Tibial artery (tissue), 4 donors: ENCODE measurements at places on chromosomes 5 and 9.
A peak's percentile ranks its signal among the peaks of the same experiment; 100 is the strongest.

DNA sequence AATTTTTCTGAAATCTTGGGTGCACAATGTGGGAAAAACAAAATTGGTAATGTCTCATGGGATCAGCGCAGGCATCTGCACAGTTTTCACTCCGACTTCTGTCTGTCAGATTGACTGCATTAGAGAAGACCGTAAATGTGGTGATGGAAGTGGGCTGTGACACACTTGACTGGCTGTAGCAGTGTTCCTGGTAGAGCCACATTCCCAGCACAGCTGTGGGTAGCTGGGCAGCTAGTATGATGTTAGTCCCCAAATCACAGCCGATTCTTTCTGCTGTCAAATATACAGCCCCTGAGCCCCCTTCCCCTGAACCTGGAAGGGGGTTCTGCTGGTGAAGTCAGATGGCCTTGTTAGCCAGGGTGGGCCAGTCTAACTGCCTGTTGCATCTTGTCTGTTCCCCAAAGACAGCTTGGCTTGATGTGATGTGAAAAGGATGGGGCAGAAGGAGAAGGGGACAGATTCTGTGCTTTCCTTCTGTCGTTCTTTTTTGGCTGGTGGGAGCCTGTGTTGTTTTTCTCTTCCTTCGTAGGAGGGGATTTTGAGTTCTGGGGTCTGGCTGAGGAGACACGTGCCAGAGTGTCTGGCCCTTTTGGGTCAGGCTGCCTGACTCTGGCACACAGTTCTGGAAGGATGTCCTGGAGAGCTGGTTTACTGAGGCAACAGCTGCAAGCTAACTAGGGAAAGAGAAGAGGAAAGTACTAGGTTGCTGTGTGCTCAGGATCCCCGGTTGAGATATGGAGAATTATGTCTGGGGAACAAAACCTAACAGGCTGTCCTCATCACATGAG, 66.4 kb upstream of the SPRY4 start:
- no peaks in the 10 kb centered on the region for H3K36me3 ChIP-seq
- no peak for DNase-seq
- H3K4me1 ChIP-seq = peaks cover 10% of the 10 kb centered on the region
- H3K4me3 ChIP-seq = no peak overlapping the region
- H3K27ac ChIP-seq = no peak overlapping the region

GRCh38 chr5:5089895-5090649, 50.1 kb upstream of the ADAMTS16 start:
- no peaks in the 10 kb centered on the region for H3K27me3 ChIP-seq
- H3K4me1 ChIP-seq = no peaks in the 10 kb centered on the region
- DNase-seq = no peak
- H3K4me3 ChIP-seq = no peak overlapping the region
- no peaks in the 10 kb centered on the region for H3K36me3 ChIP-seq
- no peak overlapping the region for H3K27ac ChIP-seq

GRCh38 chr9:75111019-75111622, 22.8 kb downstream of the OSTF1 start:
- H3K27ac ChIP-seq = no peak overlapping the region
- no peak for DNase-seq
- no peaks in the 10 kb centered on the region for H3K27me3 ChIP-seq
- peaks cover 2% of the 10 kb centered on the region for H3K4me1 ChIP-seq
- H3K4me3 ChIP-seq = no peak overlapping the region

DNA sequence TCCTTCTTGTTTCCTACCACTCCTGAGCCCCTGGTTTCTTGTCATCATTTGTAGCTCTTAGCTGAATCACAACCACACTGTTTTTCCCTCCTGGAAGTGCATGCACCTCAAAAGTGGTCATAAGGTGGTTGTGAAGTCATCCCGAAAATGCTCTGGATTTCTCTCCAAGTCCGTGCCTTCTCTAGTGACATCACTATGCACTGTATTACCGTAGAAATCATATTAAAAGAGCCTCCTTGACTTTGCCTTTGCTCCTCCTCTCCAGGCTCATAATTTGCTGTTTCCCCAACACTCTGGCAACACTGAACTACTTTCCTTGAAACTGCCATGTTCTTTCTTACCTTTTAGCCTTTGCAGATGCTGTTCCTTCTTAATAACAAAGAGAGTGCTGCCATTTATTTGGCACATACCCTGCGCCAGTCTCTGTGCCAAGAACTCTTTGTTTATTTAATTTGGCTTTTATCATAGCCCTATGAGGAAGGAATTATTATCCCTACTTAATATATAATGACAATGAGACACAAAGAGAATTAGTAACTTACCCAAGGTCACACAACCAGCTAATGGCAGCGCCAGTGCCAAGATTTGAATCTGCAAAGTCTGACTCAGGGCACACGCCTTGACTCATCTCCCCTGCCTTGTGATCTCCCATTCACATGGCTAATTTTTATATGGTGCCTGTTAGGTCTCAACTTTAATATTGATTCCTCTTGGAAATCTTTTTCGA, 115.4 kb downstream of the KIF4B start:
- no peaks in the 10 kb centered on the region for H3K4me1 ChIP-seq
- no peak overlapping the region for H3K4me3 ChIP-seq
- no peaks in the 10 kb centered on the region for H3K27me3 ChIP-seq
- no peak overlapping the region for H3K27ac ChIP-seq
- no peaks in the 10 kb centered on the region for H3K36me3 ChIP-seq

- no peaks in the 10 kb centered on the region for H3K36me3 ChIP-seq
- H3K27me3 ChIP-seq = no peaks in the 10 kb centered on the region
- no peak overlapping the region for H3K4me3 ChIP-seq
Measured at GRCh38 chr5:115386657-115387056, 90.2 kb upstream of the CCDC112 start.

DNA sequence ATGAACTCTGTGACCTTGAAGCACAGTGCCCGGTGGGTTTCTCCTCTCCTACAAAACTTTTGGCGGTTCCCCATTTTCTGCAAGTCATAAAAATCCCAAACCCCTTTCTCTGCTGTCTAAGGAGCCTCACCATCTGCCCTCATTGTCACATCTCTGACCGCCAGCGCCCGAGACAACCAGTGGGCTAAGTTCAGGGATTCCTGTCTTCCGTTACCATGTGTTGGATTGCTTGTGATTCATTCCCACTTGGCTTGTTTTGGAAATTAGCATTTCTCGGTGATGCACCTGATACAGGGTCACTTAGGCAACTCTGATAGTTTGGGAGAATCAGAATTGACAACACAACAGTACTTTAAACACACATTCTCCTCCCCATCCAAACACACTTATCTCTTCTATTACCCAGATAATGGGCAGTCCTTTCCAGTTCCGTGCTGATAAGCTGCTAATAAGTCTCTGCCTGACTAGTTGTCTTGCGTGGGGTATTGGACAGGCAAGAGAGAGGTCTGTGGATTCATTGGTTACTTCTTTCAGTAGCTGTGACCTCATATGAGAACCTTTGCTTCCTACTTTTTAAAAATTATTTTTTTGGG, 70.0 kb upstream of the KLF4 start:
- no peaks in the 10 kb centered on the region for H3K36me3 ChIP-seq
- no peak for DNase-seq
- H3K4me3 ChIP-seq = no peak overlapping the region
- no peaks in the 10 kb centered on the region for H3K4me1 ChIP-seq
- no peak overlapping the region for H3K27ac ChIP-seq

GRCh38 chr5:60945813-60946187, 795 bp downstream of the NDUFAF2 start:
- no peaks in the 10 kb centered on the region for H3K27me3 ChIP-seq
- H3K4me3 ChIP-seq = peak overlapping the region; percentile 86
- peak overlapping the region; percentile 78 for H3K27ac ChIP-seq
- peak; percentile 69 for DNase-seq
- peaks cover 20% of the 10 kb centered on the region for H3K4me1 ChIP-seq
- H3K36me3 ChIP-seq = no peaks in the 10 kb centered on the region

GRCh38 chr5:83973925-83974815, 253.5 kb upstream of the HAPLN1 start:
- H3K27me3 ChIP-seq = no peaks in the 10 kb centered on the region
- H3K27ac ChIP-seq = no peak overlapping the region
- no peaks in the 10 kb centered on the region for H3K4me1 ChIP-seq
- H3K4me3 ChIP-seq = no peak overlapping the region
- H3K36me3 ChIP-seq = no peaks in the 10 kb centered on the region

GRCh38 chr5:137605411-137605810, 106.3 kb upstream of the SPOCK1 start:
- H3K4me3 ChIP-seq = no peak overlapping the region
- no peak overlapping the region for H3K27ac ChIP-seq
- H3K27me3 ChIP-seq = no peaks in the 10 kb centered on the region
- H3K36me3 ChIP-seq = no peaks in the 10 kb centered on the region
- no peaks in the 10 kb centered on the region for H3K4me1 ChIP-seq

- H3K27ac ChIP-seq = no peak overlapping the region
- H3K27me3 ChIP-seq = no peaks in the 10 kb centered on the region
- no peak overlapping the region for H3K4me3 ChIP-seq
- H3K4me1 ChIP-seq = no peaks in the 10 kb centered on the region
Measured at GRCh38 chr5:79898611-79899010, 92.5 kb downstream of the MTX3 start.

DNA sequence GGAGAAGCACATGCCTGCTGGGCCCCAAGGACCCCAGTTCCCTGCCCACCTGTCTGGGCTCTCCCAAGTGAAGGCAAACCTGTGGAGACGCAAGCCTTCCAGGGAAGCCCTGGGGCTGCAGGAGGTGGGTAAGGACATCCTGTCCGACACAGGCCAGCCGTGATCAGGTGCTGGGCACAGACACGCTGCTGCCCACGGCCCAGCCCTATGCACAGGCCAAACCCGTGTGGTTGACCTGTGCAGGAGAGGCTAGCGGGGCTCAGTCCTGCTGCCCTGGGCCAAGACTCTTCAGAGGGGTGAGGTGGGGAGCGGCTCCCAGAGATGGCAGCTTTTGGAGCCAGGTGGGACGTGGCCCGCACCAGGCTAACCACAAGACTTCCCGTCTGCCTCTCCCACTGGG, 14.3 kb downstream of the LHX3 start:
- peaks cover 97% of the 10 kb centered on the region for H3K27me3 ChIP-seq
- H3K36me3 ChIP-seq = no peaks in the 10 kb centered on the region
- no peak overlapping the region for H3K27ac ChIP-seq
- H3K4me1 ChIP-seq = peaks cover 15% of the 10 kb centered on the region

DNA sequence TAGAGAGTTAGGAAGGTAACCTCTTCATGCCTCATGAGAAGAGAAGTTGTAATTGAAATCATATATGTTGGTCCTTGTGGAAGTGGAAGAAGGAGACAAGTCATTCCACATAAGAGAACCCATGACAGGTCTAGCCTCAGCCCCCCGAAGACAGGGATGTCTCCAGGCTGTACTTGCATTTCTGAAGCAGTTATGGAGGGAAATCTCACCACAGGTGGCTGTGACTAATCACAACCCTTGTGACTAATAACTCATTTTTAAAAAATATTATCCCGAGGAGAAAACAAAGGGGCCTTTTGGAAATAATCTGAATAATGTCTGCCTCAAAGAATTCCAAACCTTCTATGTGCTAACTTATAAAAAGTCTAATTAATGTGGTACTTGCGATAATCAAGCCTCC, 262.1 kb upstream of the RPS23 start:
- no peaks in the 10 kb centered on the region for H3K4me1 ChIP-seq
- H3K36me3 ChIP-seq = no peaks in the 10 kb centered on the region
- H3K27me3 ChIP-seq = no peaks in the 10 kb centered on the region
- H3K27ac ChIP-seq = no peak overlapping the region

- no peak overlapping the region for H3K4me3 ChIP-seq
- H3K27me3 ChIP-seq = no peaks in the 10 kb centered on the region
- H3K36me3 ChIP-seq = no peaks in the 10 kb centered on the region
Measured at GRCh38 chr9:124779368-124780059, 2.6 kb downstream of the OLFML2A start.

DNA sequence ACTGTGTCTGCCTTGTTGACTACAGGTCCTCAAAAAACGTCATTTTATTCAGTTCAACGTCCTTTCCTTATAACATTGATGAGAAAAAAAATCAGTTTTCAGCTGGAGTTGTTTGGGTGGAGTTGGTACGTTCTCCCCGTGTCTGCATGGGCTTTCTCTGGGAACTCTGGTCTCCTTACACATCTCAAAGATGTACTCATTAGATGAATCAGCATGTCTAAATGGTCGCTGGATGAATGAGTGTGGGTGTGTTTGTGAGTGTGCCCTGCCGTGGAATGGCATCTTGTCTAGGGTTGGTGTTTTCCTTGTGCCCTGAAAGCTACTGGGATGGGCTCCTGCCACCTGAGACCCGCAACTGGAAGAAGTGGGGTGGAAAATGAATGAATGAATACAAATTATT, 30.1 kb downstream of the EGR1 start:
- no peaks in the 10 kb centered on the region for H3K36me3 ChIP-seq
- H3K27me3 ChIP-seq = no peaks in the 10 kb centered on the region
- H3K4me3 ChIP-seq = no peak overlapping the region
- DNase-seq = no peak
- H3K4me1 ChIP-seq = no peaks in the 10 kb centered on the region
- H3K27ac ChIP-seq = no peak overlapping the region

DNA sequence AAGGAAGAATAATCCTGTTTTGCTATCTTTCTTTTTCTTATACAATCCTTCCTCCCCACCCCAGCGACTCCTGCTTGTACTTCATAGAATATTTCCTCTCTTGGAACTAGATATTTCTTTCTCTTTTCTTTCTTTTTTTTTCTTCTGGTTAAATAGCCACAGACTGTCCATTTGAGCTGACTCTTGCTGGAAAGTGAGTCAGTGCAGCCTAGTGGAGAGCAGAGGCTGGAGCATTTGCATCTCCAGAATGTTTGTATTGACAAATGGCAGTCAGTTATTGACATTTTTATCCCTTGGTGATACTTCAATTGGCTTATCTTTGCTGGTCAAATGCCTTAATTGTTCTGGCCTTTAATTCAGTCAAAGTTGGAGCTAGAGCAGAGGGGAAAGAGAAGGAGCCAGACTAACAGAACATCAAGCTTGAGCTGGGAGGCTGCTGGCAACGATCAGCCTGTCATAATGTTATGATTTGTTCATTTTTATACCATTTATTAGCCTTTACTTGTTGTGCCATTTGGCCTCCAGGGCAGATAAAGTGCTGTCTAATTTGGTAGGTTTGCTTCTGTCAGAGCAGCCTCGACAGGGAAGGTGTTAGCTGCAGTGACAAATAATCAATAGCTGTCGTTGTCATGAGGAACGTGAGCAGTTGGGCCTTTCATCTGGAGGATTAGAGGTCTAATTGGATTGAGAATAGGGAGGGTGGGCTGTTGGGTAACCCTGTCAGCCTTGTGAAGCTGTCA, 69.0 kb downstream of the INVS start:
- H3K4me3 ChIP-seq = no peak overlapping the region
- peaks cover 3% of the 10 kb centered on the region for H3K36me3 ChIP-seq
- H3K27ac ChIP-seq = no peak overlapping the region
- DNase-seq = no peak

DNA sequence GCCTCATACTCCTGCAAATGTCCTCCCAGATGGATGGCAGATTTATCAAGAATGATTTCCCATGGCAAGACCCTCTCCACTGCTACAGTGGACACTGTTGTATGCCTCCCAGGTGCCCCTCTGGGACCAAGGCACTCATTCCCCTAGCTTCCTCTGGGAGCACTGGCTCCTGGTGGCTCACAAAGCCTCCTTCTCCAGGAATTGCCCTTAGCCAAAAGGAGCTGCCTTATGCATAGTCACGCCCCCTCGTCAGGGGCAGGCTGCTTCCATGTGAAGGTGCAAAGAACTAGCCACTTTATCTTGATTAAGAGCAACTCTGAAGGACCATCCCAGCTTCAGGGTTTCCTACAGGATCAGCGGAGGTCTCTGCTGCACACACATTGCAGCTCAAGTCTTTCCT, 358.1 kb downstream of the CDK5RAP2 start:
- H3K27me3 ChIP-seq = no peaks in the 10 kb centered on the region
- H3K4me3 ChIP-seq = no peak overlapping the region
- no peak overlapping the region for H3K27ac ChIP-seq
- no peaks in the 10 kb centered on the region for H3K4me1 ChIP-seq
